ENCODE measurements at places on chromosomes 2 and 18. TPM values are rescaled to one million over a fixed set of nuclear protein-coding genes. Genes with fewer than 3 reads are reported as not detected.

DNA sequence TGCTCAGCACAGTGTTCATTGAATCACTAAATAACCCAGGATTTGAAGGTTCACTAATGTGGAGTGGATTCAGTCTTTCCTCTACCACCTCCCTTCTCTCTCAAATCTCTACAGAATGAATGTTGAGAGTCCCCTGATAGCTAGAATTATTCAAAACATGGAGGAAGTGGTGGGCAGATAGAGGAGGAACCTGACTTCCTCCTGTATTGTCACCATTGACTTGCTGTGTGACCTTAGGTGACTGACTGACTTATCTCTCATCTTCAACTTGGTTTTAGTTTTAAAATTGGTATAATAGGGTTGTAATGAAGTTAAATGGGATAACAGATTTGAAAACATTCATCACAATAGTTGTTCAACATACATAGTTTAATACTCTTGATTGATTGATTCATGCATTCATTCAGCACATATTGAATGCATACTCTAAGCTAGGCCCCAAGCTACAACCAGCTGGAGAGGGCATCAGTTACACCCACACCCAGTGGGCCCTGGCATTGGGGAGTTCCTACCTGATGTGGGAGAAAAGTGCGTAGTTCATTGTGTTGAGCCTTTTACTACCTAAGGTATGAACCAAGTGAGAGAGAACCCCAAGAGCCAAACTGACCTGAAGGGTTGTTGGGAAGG lies 96.0 kb downstream of the WDR7 start:
- DNase-seq, result no peak

GRCh38 chr2:18925296-18925695 lies 335.9 kb upstream of the NT5C1B start:
- DNase-seq, result peak; percentile 66

DNA sequence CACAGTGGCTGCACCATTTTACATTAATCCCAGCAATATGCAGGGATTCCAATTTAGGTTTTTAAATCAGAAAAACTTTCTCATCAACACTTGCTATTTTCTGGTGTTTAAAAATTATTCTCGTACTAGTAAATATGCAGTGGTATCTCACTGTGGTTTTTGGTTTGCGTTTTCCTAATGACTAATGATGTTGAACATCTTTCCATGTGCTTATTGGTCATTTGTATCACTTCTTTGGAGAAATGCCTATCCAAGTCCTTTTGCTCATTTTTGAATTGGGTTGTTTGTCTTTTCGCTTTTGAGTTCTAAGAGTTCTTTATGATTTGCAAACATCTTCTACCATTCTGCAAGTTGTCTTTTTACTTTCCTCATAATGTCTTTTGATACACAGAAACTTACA lies 62.1 kb upstream of the TCF7L1 start:
- peak; percentile 29 for DNase-seq

DNA sequence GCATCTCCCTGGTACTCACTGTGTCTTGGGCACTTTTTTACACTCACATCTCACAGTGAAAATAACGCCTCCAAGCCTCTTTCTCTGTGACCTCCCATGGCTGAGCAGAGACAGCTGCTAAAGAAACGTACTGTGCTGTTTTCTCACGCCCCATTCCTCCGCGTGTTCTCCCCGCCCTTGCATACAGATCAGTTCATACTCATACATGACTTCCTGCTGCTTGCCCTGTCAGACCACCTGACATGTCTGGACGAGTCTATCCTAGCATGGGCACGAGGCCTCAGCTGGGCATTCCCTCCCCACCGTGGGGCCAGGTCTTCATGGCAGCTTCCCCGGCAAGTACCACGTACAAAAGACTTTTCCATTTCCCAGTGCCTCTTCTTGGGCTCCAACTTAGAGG lies 21.2 kb upstream of the IL1A start:
- no peak for DNase-seq

The CNGA3 gene
- total RNA-seq, result not detected

The UGT1A10 gene
- not detected for total RNA-seq

The CACNB4 gene
- total RNA-seq, result 2.2 TPM

DNA sequence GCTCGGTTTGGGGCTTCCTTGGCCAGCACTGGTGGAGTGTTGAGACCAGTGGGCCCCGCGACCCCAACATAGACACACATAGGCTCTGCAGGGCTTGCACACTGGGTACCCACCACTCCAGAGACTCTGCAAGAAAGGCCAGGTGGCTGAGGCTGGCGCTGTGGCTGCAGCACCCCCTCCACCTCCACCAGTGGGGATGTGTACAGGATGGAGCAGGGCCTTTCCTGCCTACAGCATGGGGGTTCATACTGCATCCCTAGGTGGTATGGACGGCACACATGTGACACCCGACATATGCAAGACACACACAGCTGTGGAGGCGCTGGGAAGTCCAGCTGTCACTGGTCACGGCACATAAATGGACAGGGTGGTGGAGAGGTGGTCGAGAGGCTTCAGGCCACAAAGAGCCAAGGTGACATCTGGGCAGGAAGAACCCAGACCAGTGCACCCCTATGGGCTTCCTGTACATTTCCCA lies 1.3 kb downstream of the RNPEPL1 start:
- DNase-seq, result no peak

The MAP3K19 gene
- total RNA-seq, result not detected

The ANKRD53 gene
- not detected for total RNA-seq

- no peak for DNase-seq
These were observed 78.5 kb upstream of the CAB39 start for GRCh38 chr2:230634146-230634545.

- no peak for DNase-seq
These were observed 816.8 kb downstream of the CPS1 start for GRCh38 chr2:211373203-211373602.

The PROM2 gene
- total RNA-seq, result 1.3 TPM

DNA sequence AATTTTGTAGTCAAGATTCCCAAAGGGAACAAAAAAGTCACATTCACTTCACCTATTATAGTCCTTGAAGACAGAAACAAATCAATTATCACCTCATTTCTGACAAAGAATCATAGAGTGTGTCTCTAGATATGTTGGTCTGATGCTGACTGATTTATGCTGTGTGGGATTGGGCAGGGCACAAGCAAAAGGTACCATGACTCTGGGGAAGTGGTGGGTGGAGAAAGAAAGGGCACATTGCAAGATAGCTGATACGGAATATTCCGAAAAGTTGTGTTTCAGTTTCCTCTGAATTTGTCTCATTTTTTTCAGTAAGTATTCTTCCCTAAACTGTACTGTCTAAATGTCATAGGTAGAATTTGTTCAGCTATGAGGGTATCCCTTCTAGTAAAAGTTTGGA lies 268.0 kb downstream of the MREG start:
- no peak for DNase-seq

GRCh38 chr2:5569256-5569655 lies 122.9 kb upstream of the SOX11 start:
- DNase-seq, result no peak

The FSIP2 gene
- total RNA-seq, result not detected

DNA sequence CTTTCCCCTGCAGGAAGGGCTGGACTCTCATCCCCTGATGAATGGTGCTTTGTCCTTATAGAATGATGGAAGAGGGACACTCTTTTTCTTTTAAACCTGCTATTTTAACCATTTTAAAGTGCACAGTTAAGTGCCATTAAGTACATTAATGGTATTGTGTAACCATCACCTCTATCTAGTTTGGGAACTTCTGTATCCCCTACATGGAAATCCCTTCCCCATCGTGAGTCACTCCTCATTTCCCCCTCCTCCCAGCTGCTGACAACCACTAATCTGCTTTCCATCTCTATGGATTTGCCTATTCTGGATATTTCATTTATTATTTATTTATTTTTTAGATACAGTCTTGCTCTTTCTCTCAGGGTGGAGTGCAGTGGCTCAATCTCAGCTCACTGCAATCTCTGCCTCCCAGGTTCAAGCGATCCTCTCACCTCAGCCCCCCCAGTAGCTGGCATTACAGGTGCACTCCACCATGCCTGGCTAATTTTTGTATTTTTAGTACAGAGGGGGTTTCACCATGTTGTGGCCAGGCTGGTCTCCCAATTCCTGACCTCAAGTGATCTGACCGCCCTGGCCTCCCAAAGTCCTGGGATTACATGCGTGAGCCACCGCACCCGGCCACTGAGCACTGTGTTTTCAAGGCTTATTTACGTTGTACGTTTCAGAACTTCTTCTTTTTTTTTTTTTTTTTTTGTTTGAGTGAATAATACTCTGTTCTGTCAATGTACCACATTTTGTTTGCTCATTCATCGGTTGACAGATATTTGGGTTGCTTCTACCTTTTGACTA lies 15.8 kb downstream of the DGKD start:
- DNase-seq, result no peak

DNA sequence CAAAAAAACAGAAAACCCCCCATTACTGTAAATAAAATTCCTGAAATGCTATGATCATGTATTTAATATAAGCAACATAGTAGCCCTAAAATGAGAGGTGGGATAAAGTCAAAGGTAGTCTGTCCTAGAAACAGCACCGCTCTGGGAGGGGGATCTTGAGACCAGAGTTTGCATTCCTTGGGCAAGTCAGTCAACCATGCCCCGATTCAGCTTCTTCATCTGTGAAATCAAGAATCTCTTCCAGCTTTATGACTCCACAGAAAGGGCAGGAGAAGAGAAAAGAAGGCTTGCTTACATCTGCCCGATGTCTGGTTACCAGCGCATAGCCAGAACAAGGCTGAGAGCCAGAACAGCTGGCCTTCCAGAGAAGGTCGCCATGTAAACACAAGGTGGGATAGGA lies 2.1 kb upstream of the FBLN7 start:
- DNase-seq, result no peak

- no peak for DNase-seq
These were observed 121.0 kb downstream of the SMAD2 start for GRCh38 chr18:47809420-47809819.

GRCh38 chr18:9103376-9103873 lies 926 bp downstream of the NDUFV2 start:
- DNase-seq, result no peak

The NT5C1B gene
- total RNA-seq, result not detected

The ZNF521 gene
- not detected for total RNA-seq

DNA sequence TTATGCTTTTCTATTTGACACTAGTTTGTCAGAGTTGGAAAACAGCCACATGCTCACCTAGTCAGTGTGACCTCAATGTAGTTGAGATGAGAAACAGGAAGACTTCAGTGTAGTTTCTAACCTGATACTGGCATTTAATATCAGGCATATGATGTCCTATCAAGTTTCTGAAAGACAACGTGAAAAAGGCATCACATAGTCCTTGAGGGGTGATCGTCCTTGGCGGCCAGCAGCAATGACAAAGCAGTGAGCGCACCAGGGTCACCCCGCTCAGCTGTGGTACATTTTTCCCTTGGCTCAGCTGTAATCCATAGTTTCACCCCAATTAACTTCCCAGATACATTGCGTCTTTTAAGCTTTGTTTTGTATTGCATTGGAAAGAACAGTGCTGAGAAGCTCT lies 4.3 kb downstream of the HSPE1 start:
- DNase-seq, result no peak

- no peak for DNase-seq
These were observed 30.2 kb downstream of the ARHGAP15 start for GRCh38 chr2:143159486-143159840.

The PAIP2B gene
- 0.28 TPM for total RNA-seq

DNA sequence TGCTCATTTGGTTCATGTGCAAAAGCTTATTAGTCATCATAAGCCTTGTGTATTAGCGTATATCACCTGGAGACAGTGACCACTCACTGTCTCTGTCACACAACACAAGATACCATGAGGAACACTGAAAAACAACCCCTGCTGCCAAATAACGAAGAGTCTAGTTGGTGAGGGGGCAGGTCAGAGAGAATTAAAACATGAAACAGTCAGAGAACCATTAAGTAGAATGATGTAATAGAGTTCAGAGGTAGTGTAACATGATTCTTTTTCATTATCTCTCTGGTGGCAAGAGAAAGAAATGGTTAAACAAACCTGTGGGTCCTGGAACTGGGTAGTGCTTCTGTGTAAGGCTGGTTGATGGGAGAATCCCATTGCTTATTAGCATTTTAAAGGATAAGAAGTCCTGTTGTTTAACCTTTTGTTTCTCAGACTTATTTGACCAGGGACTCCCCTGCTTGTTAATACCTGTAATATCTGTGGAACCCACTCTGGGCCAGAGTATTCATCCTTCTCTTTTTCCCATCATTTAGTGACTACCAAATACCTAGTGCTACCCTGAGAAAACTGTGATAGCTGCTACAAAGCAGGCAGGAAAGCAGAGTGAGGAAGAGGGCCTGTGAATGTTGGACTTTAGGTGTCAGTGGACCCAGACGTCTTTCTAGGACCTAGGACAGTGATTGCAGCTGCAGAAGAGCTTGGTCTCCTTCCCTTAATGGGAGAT lies 38.0 kb downstream of the PTRHD1 start:
- no peak for DNase-seq

GRCh38 chr2:120531365-120531764 lies 185.4 kb downstream of the INHBB start:
- no peak for DNase-seq

The TMEM17 gene
- total RNA-seq, result 3.7 TPM

DNA sequence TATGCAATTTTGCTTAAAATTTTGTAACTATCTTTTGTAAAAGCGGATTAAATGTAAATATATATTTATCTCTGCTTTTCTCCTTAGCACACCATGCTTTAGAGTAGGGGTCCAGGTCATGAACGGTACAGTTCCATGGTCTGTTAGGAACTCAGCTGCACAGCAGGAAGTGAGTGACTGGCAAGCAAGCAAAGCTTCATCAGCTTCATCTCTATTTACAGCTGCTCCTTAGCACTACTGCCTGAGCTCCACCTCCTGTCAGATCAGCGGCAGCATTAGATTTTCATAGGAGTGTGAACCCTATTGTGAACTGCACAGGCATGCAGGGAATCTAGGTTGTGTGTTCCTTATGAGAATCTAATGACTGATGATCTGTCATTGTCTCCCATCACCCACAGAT lies 959.0 kb upstream of the SLC39A10 start:
- no peak for DNase-seq

GRCh38 chr18:55584201-55584600 lies 3.8 kb downstream of the TCF4 start:
- DNase-seq, result no peak

The EGR4 gene
- not detected for total RNA-seq

- DNase-seq, result no peak
These were observed 27.2 kb upstream of the GALR1 start for GRCh38 chr18:77222464-77222863.

- peak; percentile 80 for DNase-seq
These were observed 1.3 kb downstream of the DUSP28 start for GRCh38 chr2:240561325-240561971.

- DNase-seq, result no peak
These were observed 29.9 kb upstream of the FBLN7 start for GRCh38 chr2:112108178-112108832.

The MCM6 gene
- 38.9 TPM for total RNA-seq

GRCh38 chr2:23782126-23782525 lies 144.8 kb downstream of the ATAD2B start:
- no peak for DNase-seq

GRCh38 chr2:219452361-219453317 lies 18.0 kb downstream of the SPEG start:
- DNase-seq, result peak; percentile 94

The EMILIN1 gene
- 0.10 TPM for total RNA-seq
